ENCODE measurements at places on chromosomes 12 and 14.
A peak's percentile ranks its signal among the peaks of the same experiment; 100 is the strongest.

DNA sequence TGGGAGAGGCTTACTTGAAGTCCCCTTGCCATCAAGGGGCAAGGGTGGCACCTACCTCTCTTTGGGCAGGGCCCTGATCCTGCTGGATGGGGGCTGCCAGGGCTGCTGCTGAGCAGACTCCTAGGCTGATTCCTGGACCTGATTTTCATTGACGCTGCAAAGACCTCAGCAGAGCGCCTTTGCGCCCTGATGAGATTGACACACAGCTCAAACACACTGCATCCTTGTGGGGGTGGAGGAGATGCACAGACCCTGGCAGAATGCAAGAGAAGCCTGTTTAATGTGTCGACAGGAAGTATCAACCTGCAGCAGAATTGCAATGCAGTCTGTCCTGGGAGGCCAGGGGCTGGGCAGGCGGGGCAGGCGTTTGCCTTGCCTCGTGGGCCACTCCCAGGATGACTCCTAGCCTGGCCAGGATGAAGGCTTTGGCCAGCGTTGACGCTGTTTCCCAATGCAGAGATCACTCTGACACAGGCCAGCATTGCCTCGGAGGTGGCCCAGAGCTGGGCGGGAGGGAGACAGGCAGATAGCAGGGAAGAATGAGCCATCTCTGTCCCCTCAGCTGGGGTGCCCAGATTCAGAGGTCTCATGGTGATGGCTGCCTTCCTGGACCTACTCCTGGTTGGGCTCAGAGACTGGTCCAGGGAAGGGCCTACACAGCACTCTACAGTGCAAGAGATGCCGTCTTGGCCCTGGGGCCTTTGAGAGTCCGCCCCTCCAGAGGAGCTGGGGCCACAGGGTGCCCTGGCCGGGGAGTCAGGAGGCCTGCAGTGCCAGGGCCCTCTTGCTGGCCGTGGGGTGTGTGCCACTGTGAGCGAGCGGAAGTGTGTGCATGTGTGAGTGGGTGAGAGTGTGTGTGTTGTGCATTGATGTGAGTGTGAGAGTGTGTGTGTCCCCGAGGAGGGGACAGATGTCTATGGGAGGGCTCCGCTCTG, 108.3 kb downstream of the KIF26A start:
- no peaks in the 10 kb centered on the region for H3K4me1 ChIP-seq
- no peaks in the 10 kb centered on the region for H3K36me3 ChIP-seq
- H3K27me3 ChIP-seq: no peaks in the 10 kb centered on the region

- no peaks in the 10 kb centered on the region for H3K36me3 ChIP-seq
- H3K27ac ChIP-seq: no peak overlapping the region
- H3K4me1 ChIP-seq: peaks cover 34% of the 10 kb centered on the region
- no peak overlapping the region for H3K4me3 ChIP-seq
- no peak for DNase-seq
Measured at GRCh38 chr14:103527408-103528145, 1.4 kb upstream of the TRMT61A start.

- H3K27me3 ChIP-seq: no peaks in the 10 kb centered on the region
- H3K27ac ChIP-seq: no peak overlapping the region
- peaks cover 21% of the 10 kb centered on the region for H3K4me1 ChIP-seq
- H3K4me3 ChIP-seq: peak overlapping the region; percentile 55
- DNase-seq: no peak
Measured at GRCh38 chr14:92747701-92748258, 647 bp downstream of the LGMN start.

DNA sequence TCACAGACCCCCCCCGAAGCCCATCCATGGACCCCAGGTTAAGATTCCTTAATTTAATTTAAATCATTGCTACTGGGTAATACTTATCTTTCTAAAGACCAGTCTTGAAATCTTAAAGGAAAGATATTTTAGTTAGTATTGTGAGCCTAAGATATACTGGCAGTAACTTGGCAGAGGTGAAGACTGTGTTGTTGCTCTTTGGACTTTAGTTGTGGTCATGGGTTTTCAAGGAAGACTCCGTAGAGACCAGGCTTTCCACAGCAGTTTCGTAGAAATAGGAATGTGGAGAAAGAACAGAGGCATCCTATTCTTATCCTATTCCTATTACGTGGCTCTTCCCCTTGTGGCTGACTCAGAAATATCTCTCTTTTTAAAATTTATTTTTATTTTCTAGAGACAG, 99.0 kb downstream of the SCN8A start:
- DNase-seq: no peak
- no peaks in the 10 kb centered on the region for H3K36me3 ChIP-seq
- H3K4me3 ChIP-seq: no peak overlapping the region

DNA sequence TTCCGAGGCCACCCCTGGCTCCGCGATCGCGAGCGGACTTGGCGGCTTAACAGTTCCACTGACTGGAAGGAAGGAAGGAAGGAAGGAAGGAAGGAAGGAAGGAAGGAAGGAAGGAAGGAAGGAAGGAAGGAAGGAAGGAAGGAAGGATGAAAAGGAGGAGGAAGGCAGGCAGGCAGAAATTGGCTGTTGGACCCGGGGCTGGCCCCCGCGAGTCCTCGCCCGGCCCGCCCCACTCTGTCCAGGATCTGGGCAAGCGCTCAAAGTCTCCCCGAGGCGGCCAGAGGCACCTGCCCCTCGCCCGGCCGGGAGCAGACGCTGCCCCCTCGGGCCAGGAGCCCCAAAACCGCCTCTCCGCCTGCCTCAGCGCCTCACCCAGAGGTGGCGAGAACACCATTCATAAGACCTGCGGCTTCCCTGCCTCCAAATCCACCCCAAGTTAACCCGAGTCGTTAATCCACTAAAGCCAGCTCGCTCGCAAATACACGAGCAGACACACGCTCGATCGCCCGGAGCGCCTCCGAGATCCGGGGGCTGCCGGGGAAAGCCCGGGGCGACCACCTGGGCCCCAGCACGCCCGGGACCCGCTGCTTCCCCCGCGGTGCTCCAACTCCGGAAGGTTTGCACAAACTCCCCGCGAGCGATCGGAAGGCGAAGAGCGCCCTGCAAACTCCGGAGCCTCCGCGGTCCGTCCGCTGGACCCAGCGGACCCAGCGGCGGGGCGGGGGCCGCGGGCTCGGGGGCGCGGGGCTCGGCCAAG, 844 bp downstream of the DPF3 start:
- peak overlapping the region; percentile 33 for H3K27ac ChIP-seq
- peak overlapping the region; percentile 66 for H3K4me3 ChIP-seq
- peaks cover 9% of the 10 kb centered on the region for H3K27me3 ChIP-seq

DNA sequence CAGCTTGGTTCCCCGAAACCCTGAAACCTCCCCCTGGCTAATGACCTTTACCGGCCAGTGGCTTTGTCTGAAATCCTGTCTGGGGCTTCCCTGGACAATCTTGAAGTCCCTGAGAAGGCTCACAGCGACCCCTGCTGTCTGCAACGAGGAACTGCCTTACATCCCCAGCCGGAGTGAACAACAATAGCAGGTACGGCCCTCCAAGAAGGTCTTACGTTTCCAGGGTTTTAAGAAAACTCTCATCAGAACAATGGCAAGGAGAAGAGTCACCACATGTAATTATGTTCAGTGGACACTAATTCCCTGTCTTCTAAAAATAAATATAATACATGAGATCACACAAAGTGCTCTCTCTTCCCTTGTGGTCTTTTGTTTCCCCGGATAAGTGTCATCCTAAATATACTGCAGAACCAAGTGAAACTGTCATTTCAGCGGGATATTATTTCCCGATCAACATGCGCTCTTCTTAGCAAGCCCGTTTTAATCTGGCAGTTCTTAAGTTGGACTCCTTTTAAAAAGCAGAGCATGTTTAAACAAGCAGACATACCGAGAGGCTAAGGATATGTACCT, 53.3 kb downstream of the RBM19 start:
- no peak overlapping the region for H3K27ac ChIP-seq
- H3K4me3 ChIP-seq: no peak overlapping the region
- DNase-seq: peak; percentile 15
- H3K36me3 ChIP-seq: peaks cover 5% of the 10 kb centered on the region
- H3K4me1 ChIP-seq: no peaks in the 10 kb centered on the region
- H3K27me3 ChIP-seq: no peaks in the 10 kb centered on the region
